ENCODE measurements at places on chromosomes 6 and 20. TPM values are rescaled to one million over a fixed set of nuclear protein-coding genes. Genes with fewer than 3 reads are reported as not detected.

- no peaks in the 10 kb centered on the region for H3K4me1 ChIP-seq
- DNase-seq: no peak
- no peak overlapping the region for H3K4me3 ChIP-seq
- peaks cover 8% of the 10 kb centered on the region for H3K36me3 ChIP-seq
- no peak overlapping the region for H3K27ac ChIP-seq
Observed at GRCh38 chr6:106290954-106291353, 34.6 kb downstream of the ATG5 start.

The PHACTR3 gene
- 0.10 TPM for total RNA-seq

- peaks cover 9% of the 10 kb centered on the region for H3K4me1 ChIP-seq
- H3K27me3 ChIP-seq: no peaks in the 10 kb centered on the region
- DNase-seq: no peak
Observed at GRCh38 chr6:108627692-108628550, 67.2 kb downstream of the FOXO3 start.

DNA sequence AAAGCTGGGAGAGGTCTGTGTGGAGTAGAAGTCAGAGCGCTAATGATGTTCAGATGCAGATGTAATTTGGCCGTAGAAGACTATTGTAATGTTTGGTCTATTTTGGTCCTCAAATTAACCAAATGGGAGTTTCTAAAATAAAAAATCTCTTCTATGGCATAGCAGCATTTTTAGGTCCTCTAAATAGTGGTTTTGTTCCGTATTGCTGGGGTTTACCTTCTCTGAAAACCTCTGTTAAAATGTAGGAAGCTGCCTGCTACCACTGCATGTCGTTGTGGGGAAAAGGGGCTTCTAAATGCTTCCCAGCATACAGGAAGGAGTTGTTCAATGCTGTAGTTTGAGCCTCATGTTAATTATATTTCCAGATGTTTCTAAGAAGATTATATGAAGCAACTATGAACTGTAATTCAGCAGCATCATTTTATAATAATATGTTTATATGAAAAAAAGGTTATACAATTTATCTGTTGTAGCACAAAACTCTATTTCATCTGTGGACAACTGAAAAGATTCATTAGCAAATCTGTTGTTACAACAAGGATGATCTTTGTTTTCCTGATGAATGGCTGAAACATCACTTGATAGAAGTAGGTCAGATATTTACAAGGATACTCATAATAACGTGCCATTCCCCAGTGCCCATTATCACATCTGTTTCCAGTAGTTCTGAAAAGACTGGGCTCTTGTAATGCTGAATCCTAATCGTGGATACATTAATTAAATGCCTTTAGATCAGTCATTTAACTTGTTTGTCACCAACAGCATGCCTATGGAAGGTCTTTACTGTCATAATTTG lies 256.6 kb downstream of the TBC1D7 start:
- H3K4me1 ChIP-seq: no peaks in the 10 kb centered on the region
- H3K27ac ChIP-seq: no peak overlapping the region
- DNase-seq: no peak
- no peaks in the 10 kb centered on the region for H3K27me3 ChIP-seq

GRCh38 chr6:134397676-134398075 lies 79.8 kb upstream of the SGK1 start:
- DNase-seq: no peak
- H3K4me3 ChIP-seq: no peak overlapping the region
- H3K27me3 ChIP-seq: no peaks in the 10 kb centered on the region
- H3K36me3 ChIP-seq: no peaks in the 10 kb centered on the region

- H3K27ac ChIP-seq: peak overlapping the region; percentile 95
- peaks cover 5% of the 10 kb centered on the region for H3K36me3 ChIP-seq
- H3K4me1 ChIP-seq: peaks cover 16% of the 10 kb centered on the region
Observed at GRCh38 chr6:145816392-145816791, 1.8 kb upstream of the FBXO30 start.

The COL9A1 gene
- total RNA-seq: not detected

The SNAP25 gene
- total RNA-seq: 0.69 TPM

DNA sequence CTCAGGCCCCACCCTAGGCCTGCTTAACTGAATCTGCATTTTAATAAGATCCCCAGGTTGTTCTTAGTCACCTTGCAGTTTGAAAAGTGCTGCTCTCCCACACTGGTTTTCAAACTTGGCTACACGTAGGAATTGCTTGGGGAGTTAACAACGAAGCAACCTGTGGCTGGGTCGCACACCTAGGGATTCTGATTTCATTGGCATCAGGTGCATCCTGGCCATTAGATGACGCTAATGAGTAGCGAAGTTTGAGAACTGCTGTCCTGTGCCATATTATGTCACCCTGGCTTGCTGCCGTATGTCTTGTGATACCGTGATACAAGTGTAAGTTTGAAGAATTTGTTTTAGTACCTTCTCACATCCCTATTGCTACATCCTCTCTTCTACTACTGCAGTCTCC lies 28.2 kb upstream of the FUCA2 start:
- peaks cover 11% of the 10 kb centered on the region for H3K4me1 ChIP-seq
- no peaks in the 10 kb centered on the region for H3K36me3 ChIP-seq
- no peaks in the 10 kb centered on the region for H3K27me3 ChIP-seq
- H3K27ac ChIP-seq: 0 out of 2 replicates have a peak overlapping the region, but pooled peaks have one; percentile 27

DNA sequence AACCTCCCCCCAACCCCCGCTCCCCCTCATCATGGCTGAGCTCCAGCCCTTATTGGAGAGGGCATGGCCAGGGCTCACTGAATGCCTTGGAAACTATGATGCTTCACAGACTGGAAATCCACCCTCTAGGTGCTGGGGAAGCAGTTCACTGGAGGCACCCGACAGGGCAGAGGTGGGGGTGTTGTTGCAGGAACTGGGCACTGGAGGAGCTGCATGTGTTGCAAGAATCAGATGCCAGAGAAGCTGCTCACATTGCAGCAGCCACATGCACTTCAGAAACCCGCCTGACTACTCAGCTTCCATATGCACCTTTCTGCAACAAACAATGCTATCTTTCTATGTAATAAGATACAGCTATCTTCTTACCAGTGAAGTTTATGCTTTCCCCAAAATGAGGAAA lies 7.9 kb upstream of the TBPL1 start:
- H3K36me3 ChIP-seq: no peaks in the 10 kb centered on the region
- H3K27ac ChIP-seq: no peak overlapping the region
- no peak for DNase-seq
- no peak overlapping the region for H3K4me3 ChIP-seq
- H3K4me1 ChIP-seq: no peaks in the 10 kb centered on the region

The MRAP2 gene
- 2.5 TPM for total RNA-seq

The TAP1 gene
- total RNA-seq: 74.7 TPM

DNA sequence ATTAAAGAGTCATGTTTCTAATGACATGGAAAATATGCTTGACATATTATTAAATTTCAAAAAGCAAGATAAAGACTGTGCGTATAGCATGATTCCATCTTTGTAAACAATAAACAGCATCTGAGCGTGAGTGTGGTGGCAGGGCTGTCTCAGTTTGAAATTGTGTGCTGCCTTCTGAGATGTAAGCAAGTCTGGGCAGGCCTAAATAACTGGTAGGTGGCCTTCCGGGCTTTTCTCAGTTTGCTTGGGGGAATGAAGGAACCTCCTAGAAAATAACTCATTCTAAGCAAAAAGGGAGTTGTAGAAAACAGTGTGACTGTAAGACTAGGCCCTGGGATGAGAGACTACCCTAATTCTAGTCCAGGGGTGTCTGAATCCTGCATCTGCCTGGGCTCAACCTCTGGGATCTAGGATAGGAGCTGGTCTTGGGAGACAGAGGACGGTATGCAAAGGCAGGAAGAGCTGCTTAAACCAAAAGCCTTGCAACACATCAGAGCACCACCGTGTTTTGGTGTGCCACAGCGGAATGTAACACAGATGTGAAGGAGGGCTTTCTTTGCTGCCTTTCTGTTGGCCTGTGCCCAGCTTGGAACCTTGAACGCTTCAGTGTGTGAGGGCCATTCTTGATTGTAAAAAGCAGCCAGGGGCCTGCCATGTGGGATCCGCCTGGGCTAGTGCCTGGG lies 63.5 kb upstream of the L3MBTL3 start:
- H3K27ac ChIP-seq: no peak overlapping the region
- no peaks in the 10 kb centered on the region for H3K27me3 ChIP-seq
- DNase-seq: no peak
- H3K4me1 ChIP-seq: no peaks in the 10 kb centered on the region
- no peaks in the 10 kb centered on the region for H3K36me3 ChIP-seq

The HRH3 gene
- total RNA-seq: 0.10 TPM

GRCh38 chr6:72653026-72653425 lies 31.2 kb downstream of the KCNQ5 start:
- peaks cover 26% of the 10 kb centered on the region for H3K4me1 ChIP-seq
- no peak overlapping the region for H3K4me3 ChIP-seq
- no peak for DNase-seq
- H3K27me3 ChIP-seq: no peaks in the 10 kb centered on the region

GRCh38 chr6:34982424-34982852 lies 93.4 kb downstream of the ANKS1A start:
- no peak overlapping the region for H3K27ac ChIP-seq
- no peaks in the 10 kb centered on the region for H3K36me3 ChIP-seq
- no peaks in the 10 kb centered on the region for H3K27me3 ChIP-seq
- no peaks in the 10 kb centered on the region for H3K4me1 ChIP-seq
- DNase-seq: no peak
- H3K4me3 ChIP-seq: no peak overlapping the region

The PRKN gene
- 0.46 TPM for total RNA-seq

DNA sequence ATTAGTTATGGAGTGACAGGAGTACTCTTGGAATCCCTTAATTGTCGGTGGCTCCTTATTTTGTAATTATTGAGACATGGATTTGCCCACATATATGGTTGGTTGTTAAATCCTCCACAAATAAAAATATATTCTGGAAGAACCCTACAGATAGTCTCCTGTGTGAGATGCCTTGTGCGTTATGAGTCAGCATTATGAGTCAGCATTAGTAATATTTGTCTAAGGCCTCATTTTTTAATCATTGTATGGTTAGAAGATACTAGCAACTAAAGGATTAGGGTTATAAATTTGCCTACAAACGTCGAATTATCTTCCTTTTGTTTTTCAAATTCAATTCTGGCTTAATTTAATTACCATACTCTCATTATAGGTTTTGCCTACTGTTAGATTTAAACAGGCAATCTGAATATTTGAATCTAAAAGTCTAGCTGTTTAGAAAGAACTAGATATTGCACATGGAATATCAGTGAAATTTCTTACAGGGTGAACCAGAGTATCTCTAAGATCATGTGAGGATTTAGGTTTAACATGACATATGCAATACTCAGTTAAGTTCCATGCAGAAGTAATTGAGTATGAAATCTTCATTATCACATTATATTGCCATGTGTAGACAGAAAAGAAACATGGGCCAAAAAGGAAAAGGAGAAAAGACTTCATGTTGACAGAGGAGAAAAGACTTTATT lies 5.9 kb downstream of the C6orf58 start:
- no peak overlapping the region for H3K27ac ChIP-seq
- DNase-seq: peak; percentile 45
- no peak overlapping the region for H3K4me3 ChIP-seq
- peaks cover 5% of the 10 kb centered on the region for H3K27me3 ChIP-seq
- H3K36me3 ChIP-seq: no peaks in the 10 kb centered on the region

- H3K4me3 ChIP-seq: no peak overlapping the region
- H3K36me3 ChIP-seq: no peaks in the 10 kb centered on the region
- DNase-seq: no peak
- no peak overlapping the region for H3K27ac ChIP-seq
- H3K27me3 ChIP-seq: no peaks in the 10 kb centered on the region
- H3K4me1 ChIP-seq: no peaks in the 10 kb centered on the region
Observed at GRCh38 chr6:125846292-125847024, 55.7 kb downstream of the NCOA7 start.

DNA sequence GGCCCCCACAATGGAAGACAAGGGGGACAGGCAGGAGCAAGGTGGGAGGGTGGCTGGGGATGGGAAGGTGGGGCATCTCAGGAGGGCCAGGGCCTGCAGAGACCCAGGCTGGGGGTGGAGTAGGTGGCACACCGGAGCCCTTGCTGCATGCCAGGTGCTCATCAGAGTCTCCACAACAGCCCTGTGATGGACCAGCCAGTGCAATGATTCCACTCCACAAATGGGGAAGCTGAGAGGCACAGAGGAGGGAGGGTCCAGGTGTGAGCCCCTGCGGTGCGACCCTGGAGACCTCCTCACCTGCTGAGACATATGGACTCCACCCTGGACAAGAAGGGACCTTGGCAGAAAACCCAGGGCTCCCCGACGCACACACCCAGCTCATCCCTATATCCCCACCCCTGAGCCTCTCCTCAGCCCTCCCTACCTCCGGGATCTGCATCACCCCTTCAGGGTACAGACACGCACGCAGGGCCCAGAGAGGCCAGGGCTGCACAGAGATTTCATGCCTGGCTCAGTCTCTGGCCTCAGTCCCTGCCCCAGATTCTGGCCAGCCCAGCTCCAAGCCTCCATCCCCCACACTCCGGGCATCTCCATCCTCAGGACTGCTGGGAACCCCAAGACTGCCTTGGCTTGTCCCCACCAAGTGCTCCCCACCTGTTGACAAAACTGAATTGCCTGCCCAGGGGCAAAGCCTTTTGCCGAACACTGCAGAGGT lies 7.1 kb upstream of the GRM4 start:
- no peak overlapping the region for H3K27ac ChIP-seq
- H3K36me3 ChIP-seq: no peaks in the 10 kb centered on the region
- no peak overlapping the region for H3K4me3 ChIP-seq
- no peak for DNase-seq

- no peak for DNase-seq
- H3K36me3 ChIP-seq: no peaks in the 10 kb centered on the region
- H3K27me3 ChIP-seq: peaks cover 27% of the 10 kb centered on the region
- no peak overlapping the region for H3K4me3 ChIP-seq
Observed at GRCh38 chr6:111865909-111866546, 7.2 kb downstream of the FYN start.

The BEND6 gene
- 8.0 TPM for total RNA-seq

DNA sequence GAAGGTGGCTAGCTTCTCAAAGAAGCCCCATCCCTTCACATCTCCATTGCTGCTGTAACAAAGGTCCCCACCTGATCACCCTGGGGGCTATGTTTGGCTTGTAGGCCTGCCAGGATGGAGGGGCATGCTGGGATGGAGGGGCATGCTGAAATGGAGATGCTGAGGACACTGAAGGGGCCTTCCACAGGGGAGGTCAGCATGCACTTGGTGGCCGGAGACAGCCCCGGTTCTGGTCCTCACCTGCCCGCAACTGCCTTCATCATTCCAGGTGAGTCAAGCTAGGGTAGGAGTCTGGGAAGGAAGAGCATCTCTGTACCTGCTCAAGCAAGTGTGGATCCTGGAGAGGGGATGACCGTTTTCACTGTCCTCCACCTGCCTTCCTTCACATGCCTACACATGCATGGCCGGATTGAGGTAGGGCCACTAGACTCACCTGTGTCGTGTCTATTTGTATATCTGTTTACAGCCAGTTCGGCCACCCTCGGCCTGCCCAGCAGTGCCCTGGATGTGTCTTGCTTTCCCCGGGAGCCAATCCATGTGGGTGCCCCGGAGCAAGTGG lies 6.0 kb downstream of the L3MBTL1 start:
- H3K4me1 ChIP-seq: peaks cover 11% of the 10 kb centered on the region
- no peaks in the 10 kb centered on the region for H3K27me3 ChIP-seq
- no peak for DNase-seq
- peak overlapping the region; percentile 68 for H3K4me3 ChIP-seq

The OLIG3 gene
- not detected for total RNA-seq

All from Panc1 (cell line).